ENCODE measurements at places on chromosomes 16 and 17.
A peak's percentile ranks its signal among the peaks of the same experiment; 100 is the strongest.

- no peak for DNase-seq
Measured at GRCh38 chr17:10022416-10022815, 117.3 kb upstream of the RCVRN start.

GRCh38 chr16:87414251-87414680 is 22.1 kb downstream of the MAP1LC3B start:
- DNase-seq: no peak

- DNase-seq: no peak
Measured at GRCh38 chr16:87273471-87274030, 43.6 kb downstream of the C16orf95 start.

GRCh38 chr17:16129441-16130205 is 85.7 kb downstream of the NCOR1 start:
- no peak for DNase-seq

DNA sequence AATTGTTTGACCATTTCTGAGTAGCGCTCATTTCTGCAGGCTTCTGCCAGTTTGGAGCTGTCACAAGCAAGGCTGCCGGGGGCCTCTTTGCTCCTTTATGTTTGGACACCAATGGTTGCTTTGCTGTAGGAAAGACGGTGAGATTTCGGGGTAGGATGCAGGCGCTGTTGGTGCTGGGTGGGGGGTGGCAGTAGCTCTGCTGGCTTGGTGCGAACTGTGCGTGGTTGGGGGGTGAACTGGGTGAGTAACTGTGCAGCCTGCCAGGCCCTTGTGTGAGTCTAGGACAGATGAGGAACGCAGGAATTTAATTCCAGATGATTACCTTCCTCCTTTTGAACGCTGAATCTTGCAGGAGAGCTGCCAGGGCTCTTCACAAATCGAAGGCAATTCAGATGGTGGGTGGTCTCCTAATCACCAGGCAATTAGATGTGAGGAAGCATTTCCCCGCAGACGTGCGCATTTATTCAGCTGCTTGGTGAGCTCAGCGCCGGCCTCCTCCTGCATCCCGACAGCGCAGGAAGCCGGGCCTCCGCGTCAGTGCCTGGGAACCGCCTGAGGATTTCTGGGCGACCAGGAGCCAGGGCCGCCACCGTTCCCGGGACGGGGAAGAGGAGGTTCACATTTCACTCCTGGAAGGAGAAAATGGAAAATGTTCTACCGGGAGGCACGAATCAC is 154.4 kb downstream of the FOXL1 start:
- no peak for DNase-seq

- no peak for DNase-seq
Measured at GRCh38 chr16:80695020-80695419, 109.4 kb downstream of the CDYL2 start.

DNA sequence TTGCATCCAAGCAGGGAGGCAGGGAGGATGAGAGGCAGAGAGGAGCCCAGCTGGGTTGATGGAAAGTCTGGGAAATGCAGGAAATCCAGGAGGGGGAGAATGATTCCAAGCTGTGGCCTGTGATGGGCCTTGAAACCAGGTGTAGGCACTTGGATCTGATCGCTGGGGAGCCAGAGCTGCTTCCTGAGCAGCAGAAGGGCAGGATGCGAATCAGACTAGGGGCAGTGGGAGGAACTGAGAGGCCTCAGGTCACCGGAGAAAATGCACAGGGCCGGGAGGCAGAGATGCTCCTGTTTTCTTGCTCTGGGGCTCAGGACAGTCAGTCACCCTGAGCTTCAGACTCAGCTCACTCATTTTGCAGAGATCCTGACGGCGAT is 29.6 kb upstream of the MEOX1 start:
- DNase-seq: no peak

DNA sequence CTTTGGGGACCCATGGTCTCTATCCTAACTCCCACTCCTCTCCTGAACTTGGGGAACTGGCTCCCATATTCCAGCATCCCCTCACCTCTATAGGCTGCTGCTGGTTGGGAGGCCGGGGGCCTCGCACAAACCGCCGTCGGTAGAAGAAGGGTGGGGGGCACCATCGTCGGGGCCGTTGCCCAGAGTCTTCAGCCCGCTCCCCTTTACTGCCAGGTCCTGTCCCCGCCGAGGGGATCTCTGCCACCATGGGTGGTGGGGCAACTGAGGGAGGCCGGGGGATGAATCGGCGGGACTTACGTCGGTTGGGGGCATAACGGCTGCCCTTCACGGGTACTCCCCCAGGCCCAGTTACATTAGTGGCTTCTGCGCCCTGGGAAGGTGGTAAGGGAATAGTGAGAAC is 4.3 kb downstream of the YBX2 start:
- no peak for DNase-seq

GRCh38 chr17:73561111-73561510 is 83.1 kb downstream of the SDK2 start:
- DNase-seq: no peak

GRCh38 chr17:75917917-75918445 is 13.3 kb upstream of the MRPL38 start:
- no peak for DNase-seq

DNA sequence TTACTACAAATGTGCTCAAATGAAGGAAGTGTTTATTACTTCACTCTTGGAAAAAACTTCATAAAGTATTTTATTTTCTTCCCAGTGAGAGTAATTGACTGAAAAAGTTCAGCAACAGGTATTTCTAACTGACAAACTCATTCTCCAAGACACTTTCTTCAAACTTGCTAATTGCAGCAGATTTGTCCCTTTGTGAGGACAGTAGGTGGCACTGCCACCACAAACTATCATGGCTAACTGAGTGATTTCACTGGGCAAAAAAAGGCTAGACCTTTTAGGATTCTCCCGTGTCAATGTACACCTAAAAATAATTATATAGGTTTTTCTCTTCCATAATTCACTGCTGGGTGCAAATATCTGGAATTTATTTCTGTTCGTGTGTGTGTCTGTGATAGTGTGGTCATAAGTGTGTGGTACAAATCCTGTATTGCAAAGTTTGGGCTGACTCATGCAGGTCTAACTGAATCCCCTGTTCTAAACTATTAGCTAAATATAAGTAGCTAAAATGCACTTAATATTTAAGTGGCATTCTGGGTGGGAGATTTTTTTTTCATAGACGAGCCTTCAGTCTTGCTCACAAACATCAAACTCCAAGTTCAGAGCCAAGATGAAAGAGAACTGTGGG is 3.9 kb downstream of the HS3ST3A1 start:
- peak; percentile 60 for DNase-seq

- DNase-seq: no peak
Measured at GRCh38 chr16:59950431-59950830, 1216.3 kb upstream of the GOT2 start.

DNA sequence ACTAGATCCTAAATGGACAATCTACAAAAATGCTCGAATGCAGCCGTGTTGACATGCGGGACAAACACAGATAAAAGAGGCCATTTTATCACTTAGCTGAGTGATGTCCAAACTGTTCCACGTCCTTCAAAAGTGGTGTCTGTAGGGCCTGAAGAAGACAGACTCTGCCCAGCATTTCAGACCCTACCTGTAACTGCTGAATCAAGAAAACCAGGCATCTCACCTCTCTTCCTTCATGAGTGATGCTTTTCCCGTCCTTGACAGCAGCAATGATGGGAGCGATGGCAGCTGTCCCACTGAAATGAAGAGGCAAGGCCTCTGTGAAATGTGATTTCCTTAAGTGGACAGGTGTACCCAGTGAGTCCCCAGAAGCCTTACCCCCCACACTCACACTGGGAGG is 12.3 kb downstream of the ELAC2 start:
- DNase-seq: no peak

DNA sequence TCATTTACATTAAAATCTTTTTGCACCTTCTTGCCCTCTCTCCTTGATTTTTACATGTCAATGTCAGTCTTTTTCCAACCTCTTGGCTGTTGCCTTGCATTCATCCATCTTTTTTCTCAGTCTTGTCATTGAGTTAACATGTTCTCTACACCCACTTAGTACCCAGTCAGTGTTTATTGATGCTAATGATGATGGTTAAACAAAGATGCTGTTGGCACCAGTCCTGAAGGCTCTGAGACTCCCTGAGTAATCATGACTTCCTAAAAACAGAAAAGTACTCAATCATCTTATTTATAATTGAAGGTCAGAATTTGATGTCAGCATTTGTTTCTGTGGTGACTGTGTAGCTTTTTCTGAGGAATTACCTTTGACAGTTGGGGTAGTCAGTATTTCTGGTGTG is 104.5 kb downstream of the NLK start:
- DNase-seq: no peak

DNA sequence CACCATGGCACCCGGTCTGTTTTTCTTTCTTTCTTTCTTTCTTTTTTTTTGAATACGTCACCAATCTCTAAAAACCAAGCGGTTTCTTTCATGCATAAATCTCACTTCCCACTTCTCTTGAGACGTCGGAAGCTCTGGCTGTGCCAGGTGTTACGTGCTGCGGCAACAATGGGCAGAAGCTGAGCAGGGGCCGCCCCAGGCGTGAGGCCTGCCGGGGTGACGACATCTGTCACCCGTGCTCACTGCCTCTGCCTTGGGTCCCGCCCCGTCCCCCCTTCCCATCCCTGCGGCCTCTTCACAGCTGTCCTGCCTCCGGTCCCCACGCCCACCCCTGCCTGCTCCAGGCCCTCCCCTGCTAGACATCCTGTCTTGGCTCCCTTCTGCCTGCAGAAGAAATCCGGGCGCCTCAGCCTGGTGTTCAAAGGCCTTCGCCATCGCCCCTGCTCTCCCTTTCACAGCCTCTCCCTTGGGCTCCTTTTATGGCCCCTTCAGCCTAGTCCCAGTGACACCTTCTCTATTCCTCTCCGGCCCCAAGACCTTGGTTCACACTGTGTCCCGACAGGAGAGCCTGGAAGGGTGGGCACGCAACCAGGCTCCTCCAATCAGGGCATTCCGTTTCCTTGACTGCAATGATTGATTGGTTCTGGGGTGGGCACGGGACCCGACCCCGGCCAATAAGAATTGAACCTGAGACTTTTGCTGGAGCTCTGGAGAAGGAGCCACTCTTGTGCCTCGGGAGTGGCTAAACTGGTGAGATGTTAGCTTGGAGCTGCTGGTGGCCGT is 4.8 kb downstream of the P2RX1 start:
- DNase-seq: no peak

- DNase-seq: no peak
Measured at GRCh38 chr16:85819771-85820170, 20.3 kb downstream of the COX4I1 start.

GRCh38 chr16:49499869-49500610 is 126.4 kb downstream of the C16orf78 start:
- DNase-seq: no peak

DNA sequence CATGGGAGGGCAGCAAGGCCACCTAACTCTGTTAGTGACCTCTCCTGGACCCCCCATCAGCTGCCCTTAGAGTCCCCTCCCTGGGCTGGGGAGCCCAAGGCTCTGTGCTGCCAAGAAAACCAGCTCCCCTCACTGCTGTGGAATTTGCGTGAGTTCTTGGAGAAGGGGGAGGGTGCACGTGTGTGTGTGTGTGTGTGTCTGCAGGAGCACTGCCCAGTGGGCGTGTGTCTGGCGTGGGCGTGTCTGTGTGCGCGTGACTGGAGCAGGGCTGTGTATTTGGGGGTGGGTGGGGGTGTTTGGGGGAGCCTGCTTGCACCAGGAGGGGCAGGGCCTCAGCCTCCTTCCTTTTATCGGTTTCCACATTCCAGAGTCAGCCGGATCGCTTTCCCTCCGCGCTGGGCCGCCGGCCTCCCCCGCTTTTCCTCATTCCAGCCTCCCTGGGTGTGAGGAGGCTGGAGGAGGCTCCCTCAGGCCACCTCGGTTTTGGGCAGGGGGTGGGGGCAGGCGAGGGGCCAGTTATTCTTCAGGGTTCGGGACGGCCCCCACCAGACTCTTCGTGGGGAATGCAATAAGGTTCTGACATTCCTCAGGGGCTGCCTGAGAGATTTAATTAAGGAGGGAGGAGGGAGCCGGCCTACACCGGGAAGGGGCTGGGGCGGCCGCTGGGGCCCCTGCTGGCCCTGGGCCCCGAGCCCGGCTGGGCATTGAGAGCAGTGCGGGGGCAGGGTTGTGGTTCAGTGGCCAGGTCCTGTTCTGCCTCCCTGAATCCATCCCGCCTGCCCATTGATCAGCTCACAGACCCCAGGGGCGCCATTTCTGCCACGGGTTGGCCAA is 2.5 kb downstream of the VASN start:
- peak; percentile 93 for DNase-seq

- DNase-seq: no peak
Measured at GRCh38 chr16:229731-230281, 557 bp upstream of the LUC7L start.

DNA sequence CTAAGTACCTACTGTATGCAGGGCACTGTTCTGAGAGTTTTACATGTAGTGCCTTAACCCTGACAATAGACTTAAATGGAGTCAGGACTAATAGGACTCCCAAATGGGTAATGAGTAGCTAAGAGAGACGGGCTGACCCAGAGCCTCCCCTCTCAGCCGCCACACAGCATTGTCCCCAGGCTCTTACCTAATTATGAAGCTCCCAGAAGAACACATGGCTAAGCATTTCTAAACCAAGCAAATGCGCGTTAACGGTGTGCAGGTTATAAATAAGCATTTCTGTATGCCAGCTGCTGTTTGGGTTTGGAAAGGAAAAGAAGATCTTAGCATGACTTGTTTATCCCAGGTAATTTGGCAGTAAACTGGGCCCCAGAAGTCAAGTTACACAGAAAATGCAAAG is 14.3 kb downstream of the KATNIP start:
- no peak for DNase-seq

GRCh38 chr17:65557349-65558310 is 3.8 kb downstream of the AXIN2 start:
- no peak for DNase-seq
